ENCODE measurements at places on chromosomes 5 and 9. TPM values are rescaled to one million over a fixed set of nuclear protein-coding genes. Genes with fewer than 3 reads are reported as not detected.

GRCh38 chr5:92435781-92436180 is 1052.7 kb upstream of the ARRDC3 start:
- DNase-seq: no peak

MEIKIN gene
- not detected for total RNA-seq

- no peak for DNase-seq
Measured at GRCh38 chr5:157540124-157540523, 35.5 kb downstream of the ADAM19 start.

DNA sequence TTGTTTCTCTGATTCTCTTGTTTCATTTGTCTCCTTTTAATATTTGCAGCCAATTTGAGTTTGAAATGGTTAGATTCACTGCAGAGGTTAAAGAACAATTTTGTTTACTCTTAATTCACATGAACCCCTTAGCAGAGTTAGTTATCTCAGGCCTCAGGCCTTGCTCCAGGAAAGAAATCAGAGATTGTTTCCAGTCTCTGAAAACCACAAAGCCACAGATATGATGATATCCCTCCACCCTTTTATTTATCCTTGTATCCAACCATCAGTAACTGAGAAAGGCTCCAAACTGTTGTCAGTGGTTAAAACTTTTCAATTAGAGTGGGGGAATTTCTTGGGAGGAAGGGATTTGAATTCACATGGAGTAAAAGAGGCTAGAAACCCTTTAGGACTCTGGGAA is 406.0 kb upstream of the DMAC1 start:
- no peak for DNase-seq

DNA sequence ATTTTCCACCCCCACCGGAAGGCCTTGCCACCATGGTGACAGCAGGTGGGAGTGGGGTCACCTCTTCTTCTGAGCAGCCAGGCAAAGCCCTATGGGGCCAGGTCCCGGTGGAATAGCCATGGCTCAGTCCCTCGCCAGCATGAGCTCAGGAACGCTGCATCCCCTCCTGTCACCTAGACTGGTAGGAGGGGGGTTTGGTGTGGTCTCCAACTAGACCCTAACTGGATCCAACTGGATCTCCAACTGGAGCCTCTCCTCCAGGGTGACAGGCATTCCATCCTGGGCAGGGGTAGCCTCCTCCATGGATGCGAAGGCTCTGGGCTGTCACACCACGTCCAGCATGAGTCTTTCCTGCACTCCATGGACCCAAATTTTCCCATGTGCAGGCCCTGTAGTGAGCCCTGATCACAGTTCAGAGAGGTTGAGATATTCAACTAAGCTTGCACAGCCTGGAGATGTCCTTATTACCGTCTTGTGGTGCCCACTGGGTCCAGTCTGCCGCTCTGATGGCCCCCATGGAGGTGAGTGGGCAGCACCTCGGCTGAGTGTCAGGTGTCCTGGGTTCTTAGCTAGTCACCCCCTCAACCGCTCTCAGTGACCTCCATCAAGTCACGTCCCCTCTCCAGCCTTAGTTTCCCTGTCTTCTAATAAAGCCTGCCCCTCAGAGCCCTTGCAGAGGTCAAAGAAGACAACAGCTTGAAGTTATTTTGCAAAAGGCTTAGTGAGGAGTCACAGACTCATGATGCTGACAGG is 18.6 kb upstream of the FIBCD1 start:
- DNase-seq: no peak

DNA sequence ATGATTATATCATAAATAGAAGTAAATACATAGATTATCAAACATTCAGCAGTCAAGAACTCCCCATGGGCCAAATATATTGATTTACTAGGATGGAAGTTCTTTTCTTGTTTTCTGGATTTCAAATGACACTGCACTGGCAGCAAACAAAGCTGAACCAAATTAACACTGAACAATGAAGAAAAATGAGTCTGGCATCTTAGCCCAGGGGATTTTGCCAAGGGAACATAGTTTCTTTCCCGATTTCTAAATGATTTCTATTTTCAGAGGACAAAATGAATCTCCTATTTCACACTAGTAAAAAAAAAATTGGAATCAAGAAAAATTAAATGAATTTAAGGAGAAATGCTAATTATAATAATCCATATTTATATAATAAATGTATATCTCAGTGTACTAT is 116.9 kb upstream of the FAM174A start:
- DNase-seq: no peak

DNA sequence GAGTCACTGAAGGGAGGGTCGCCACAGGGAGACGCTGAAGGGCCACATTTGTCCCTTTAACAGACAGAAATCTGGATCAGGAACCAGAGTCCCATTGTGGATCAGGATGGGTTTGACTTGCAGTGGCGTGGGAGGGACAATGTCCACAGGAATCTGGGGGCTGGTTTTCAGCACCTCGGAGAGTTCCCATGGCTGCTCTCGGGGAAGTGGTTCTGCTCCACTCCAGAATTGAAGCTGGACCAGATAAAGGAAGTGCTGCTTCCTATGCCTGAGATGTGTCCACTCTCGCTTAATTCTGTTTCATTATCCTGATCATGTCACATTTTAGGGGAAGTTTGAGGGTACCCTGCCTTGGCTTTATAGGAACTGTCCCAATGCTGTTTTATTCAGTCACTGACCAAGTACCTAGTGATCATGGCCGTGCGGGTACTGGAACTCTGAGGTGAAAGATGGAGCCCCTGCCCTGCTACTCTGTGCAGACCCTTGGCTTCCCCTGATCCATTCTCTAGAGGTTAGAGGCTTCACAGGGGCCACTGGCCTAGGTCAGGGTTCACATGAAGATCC is 28.7 kb downstream of the ENHO start:
- DNase-seq: peak; percentile 8

DNA sequence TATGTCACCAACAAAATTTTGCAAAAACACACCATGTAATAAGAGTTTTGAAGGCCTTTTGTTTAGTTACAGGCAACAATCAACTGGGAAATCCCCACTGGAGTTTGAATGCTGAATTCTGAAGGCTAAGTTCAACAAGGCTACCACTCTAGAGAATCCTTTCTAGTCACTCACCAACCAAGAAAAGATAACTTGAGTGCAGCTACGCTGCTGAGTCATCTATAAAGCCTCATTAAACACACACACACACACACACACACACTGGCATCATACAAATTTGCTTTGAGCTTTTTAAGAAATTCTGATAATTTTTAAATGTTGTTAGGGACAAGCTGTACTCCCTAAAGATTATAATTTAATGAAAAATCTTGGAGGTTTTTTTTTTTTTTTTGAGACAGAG is 219.6 kb downstream of the DENND1A start:
- no peak for DNase-seq

- no peak for DNase-seq
Measured at GRCh38 chr5:109688630-109688969, 1.1 kb upstream of the MAN2A1 start.

DNA sequence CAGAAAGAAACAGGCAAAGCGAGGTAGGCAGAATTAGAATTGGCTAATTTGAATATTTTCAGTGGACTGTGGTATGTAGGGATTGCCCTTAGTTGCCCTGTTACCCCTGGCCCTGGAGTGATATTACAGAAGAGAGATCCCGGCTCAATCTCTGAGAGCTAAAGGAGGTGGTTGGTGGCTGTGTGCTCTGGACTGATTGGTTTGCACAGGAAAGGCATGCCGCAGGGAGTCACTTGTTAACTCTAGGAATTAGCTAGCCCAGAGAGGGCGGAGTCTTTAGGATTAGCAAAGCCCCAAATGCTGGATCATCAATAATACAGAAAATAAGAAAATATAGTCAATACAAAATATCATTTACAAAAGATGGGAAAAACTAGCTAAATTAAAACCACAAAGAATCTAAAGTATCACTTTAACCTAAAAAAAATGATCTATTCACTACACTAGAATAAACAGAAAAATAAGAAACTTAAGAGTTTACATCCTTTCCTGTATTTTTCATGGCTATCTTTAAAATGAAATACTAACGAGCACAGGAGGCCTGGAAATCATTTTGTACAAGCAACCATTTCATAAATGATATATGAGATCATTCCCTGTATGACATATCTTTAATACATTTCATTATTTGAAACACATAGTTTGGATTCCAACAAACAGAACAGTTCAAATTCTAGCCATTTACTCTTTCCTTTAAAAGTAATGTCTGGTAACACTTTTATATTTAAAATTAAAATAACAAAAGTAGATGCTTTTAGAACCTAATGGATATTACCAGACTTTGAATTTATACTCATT is 71.1 kb downstream of the GNAQ start:
- no peak for DNase-seq

DNA sequence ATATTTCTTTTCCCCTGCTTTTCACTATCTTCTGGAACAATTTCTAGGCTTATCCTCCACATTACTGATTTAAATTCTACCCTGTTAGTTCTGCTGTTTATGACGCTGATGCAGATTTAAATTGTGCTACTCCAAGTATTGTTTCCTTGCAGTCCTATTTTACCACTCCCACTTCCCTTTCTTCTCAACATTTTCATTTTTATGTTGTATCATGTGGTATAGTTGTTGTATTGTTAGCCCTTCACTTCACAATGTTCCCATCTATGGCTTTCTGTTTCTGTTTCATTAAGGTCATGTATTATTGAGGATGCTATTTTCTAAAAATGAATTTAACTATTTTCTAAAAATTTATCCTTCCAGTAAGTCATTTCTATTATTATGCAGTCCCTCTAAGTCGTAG is 254.4 kb downstream of the NDUFS4 start:
- no peak for DNase-seq

LCP2 gene
- total RNA-seq: 351 TPM

- no peak for DNase-seq
Measured at GRCh38 chr9:123684393-123685149, 245.4 kb downstream of the DENND1A start.

DNA sequence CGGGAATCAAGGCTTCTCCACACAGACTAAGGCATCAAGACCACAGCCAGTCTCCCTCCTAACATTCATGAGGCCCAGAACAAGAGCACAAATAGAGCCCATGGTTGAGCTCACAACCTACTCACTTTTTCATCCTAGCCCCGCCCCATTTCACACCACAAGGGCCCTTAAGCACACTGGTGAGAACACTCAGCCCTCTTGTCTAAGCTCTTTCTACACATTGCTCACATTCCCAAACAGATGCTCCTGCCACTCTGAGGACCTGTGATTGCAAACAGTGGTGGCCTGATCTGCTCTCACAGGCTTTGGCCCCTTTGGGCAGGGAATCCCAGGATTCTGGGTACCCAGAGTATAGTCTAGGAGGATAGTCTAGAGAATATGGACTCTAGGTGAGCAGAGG is 54.0 kb downstream of the FEM1C start:
- no peak for DNase-seq

NMUR2 gene
- not detected for total RNA-seq

HTR1A gene
- total RNA-seq: not detected

DNA sequence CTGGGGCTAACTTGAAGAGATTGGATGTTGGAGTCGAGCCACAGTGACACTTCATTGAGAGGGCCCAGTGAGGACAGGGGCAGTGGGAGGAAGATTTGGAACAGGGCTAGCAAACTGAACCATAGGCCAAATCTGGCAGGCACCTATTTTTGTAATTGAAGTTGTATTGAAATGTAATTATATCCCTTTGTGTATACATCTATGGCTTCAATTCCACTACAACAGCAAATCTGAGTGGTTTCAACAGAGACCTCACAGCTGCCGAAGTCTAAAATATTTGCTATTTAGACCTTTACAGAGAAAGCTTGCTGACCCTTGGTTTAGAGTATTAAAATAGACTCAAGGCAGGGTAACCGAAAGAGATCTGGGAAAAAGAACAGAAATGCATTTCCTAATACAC is 4.7 kb upstream of the TNFSF8 start:
- DNase-seq: no peak

- no peak for DNase-seq
Measured at GRCh38 chr5:181024245-181025064, 15.6 kb upstream of the BTNL9 start.

DNA sequence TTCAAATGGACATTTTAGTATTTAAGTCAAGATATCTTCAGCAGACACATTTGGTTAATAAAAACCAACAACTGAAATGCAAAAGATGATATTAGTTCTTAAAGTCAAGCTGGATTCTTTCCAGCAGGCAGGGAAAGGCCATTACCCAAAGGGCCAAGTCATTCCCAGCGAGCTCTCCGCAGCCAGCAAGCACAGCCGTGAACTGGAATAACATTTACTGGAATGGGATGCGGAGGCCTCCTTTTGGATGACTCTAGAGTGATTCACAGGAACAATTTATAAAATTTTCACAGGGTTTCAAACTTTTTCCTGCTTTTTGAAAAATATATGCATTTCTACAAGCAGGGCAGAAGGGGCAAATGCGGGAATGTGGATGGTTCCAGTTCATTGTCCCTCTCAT is 76.6 kb upstream of the DAB2 start:
- no peak for DNase-seq

DNA sequence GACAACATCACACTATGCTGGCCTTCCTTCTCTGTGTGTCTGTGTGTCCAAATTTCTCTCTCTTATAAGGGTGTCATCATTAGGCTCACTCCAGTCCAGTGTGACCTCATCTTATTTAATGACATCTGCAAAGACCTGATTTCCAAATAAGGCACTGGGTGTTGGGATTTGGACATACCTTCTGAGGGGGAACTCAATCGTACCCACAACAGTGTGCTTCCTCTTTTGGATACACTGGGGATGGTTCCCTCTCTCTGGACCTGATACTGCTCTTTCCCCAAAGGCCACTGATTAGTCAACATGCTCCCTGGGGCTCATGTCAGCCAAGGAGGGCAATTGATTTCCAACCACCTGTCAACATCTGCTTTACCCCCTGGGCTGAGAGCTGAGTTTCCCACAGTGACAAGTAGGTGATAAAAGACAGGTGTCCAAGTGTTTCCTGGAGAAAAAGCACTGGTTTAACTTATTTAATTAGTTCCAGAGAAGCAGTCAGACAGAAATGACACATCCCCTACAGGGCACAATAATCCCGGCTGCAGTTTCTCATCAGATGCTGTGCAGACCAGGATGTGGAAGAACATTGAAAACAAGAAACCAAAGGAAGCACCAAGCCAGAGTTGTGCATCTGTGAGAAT is 17.8 kb upstream of the CEP72 start:
- DNase-seq: no peak

DNA sequence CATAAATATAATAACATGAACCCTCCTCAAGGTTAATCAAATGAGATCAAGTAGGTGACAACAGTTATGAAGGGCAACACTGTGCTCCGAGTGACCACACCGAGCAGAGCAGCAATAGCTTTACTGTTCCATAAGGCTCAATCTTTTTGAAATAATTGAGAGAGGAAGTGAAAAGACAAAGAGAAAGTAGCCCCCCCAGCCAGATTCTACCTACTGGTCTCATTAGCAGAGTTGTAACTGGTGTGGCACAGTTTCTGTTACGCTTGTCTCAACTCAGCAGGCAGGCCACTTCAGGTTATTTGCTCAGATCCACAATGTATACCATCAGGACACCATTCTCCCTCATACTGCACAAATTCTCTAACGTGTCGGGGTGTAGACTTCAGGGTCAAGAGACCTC is 14.0 kb downstream of the PRUNE2 start:
- no peak for DNase-seq

- DNase-seq: no peak
Measured at GRCh38 chr9:13790055-13790454, 510.6 kb upstream of the MPDZ start.

DNA sequence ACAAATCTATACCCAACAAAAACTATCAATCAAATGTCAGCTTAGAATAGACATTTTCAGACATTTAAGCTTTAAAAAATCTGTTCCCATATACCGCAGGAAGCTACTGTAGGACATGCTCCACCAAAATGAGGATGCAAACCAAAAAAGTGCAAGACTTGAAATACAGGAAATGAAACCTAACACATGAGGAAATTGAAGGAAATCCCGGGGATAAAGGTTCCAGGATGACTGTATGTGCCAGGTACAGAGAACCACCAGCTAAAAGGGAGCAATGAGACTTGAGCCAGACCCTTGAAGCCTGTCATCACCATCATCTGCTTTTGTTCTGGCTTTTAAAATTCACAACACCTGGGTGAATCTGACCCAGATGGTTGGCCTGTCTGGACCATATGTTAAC is 21.4 kb downstream of the DIAPH1 start:
- DNase-seq: no peak
